ENCODE measurements at places on chromosomes 13 and 19.
A peak's percentile ranks its signal among the peaks of the same experiment; 100 is the strongest.

GRCh38 chr13:20291675-20292074 lies 59.6 kb upstream of the GJB6 start:
- DNase-seq, result no peak

DNA sequence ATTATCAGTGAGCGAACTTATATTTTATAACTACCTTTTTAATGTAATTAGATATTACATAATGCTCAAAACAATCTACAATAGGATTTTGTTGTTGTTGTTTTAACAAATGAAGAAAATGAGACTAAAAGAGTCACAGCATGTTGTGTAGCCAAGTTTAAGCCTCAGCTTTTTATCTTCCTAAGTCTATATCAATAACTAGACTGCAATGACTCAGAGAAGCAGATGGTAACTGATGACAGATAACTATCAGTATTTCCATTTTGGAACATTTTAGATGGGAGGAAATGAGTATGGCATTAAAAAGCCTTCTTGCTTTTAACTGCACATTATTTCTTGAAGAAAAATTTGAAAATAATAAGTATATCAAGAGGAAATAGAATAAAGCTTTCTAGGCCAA lies 825.2 kb downstream of the SLITRK1 start:
- DNase-seq, result peak; percentile 32

DNA sequence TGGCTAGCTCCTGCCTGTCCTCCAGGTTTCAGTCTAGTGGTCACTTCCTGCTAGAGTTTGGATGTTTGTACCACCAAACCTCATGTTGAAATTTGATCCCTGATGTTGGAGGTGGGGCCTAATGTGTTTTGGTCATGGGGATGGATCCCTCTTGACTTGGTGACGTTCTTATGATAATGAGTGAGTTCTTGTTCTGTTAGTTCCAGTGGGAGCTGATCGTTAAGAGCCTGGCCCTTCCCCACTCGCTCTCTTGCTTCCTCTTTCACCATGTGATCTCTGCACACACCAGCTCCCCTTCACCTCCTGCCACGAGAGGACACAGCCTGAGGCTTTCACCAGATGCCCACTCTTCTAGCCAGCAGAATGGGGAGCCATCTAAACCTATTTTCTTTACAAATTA lies 86.8 kb upstream of the SCEL start:
- DNase-seq, result peak; percentile 52

- peak; percentile 92 for DNase-seq
These were observed at the start of gene LATS2 for GRCh38 chr13:21061029-21061763. LATS2 (minus strand) TSS chr13:21061586; CDS start chr13:21046026, 15,560 bp downstream.

GRCh38 chr13:75715601-75716523 lies 79.7 kb downstream of the LMO7 start:
- no peak for DNase-seq

- DNase-seq, result no peak
These were observed 1.1 kb downstream of the VSTM2B start for GRCh38 chr19:29526730-29527499.

DNA sequence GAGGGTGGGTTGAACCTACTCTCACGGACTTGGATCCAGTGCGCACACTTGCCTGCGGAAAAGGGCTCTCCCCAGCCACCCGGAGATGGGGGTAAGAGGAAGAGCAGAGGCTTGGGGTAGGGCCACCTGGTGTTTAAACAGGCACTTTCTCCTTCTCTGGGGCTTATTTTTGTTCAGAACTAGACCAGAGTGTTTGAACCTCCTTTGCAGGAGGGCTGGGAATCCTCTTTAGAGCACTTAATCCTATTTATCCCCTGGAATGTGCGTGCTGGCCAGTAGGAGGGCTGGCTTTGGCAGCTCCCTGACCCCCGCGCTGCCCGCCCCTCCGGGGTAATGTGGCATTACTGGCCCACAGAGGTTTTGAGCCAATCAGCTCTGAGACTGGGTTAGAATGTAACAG lies 2.0 kb downstream of the RGS9BP start:
- no peak for DNase-seq

DNA sequence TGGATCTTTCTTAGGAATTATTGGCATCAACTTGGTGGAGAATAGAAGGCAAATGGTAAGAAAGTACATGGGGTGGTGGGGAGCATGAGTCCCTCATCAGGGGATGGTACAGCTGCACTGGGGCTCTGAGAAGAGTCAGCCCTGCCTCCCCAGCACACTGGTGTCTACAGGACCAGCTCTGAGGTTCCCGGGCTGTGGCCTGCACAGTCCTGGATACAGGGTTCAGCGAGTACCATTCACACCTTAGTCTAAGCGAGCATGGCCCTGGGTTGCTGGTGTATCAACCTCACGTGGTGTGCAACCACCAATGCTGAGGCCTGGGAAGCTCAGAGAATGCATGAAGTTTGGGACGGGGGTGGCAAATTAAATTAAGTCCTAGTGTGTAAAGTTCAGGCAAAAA lies 10.1 kb downstream of the TMEM255B start:
- no peak for DNase-seq

DNA sequence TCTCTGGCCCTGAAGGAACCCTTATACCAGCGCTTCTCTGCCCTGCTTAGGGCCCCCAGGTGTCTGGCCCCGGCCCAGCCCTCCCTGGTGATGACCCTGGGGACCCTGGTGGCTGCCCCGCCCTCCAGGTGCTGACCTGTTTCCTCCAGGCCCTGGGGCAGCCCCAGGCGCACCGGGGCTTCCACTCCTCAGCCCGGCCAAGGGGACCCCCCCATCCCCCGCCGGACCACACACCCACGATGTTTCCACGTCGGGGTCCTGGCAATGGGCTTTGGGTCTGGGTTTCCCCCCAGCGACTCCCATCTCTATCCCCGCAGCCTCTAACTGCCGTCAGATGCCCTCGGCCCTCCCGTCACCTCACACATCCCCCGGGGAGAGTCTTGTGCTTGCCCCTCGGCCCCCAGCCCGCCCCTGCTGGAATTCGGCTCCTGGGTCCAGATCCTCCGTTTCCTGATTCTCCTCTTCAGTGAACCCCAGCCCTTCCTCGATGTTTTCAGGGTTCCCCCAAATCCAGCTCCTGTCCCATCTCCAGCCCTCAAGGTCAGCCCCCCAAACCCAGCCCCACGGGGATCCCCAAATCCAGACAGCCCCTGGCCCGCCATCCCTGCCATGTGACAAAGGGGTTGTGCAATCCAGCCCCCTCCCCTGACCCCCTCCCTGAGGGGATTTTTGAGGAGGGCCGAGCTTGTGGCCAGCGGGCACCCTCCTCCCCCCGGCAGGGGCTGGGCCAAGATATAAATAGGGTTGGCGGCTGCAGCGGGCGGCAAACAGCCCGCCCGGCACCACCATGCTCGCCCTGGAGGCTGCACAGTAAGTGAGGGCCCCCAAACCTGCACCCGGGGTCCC lies at the start of gene SPIB:
Gene SPIB, plus strand, starts transcription at position 763 of the 846 bp plus-strand sequence. Its CDS starts 25 bp downstream, at position 788.
- DNase-seq, result no peak

GRCh38 chr13:30196025-30196424 lies 111.3 kb downstream of the KATNAL1 start:
- no peak for DNase-seq

DNA sequence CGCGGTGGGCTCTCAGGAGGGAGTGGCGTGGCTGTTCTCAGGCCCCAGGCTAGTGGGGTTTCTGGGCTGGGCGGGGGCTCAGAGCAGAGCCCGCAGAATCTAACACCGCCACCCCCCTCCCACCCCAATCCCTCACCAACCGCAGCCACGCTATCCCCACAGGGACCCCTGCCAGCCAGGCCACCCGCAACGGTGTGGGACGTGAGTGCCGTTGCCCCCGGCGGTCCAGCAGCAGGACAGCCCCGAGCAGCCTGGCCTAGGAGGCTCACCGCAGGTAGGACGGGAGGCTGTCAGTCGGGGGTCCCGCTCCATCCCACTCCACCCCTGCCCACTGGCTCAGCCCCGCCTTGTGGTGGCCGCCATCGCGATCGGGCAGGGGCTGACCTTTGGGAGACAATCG lies at the start of gene NTN5:
Gene NTN5, minus strand, starts transcription at position 24 of the 400 bp plus-strand sequence. CDS start 2,031 bp downstream, outside the sequence.
- no peak for DNase-seq

DNA sequence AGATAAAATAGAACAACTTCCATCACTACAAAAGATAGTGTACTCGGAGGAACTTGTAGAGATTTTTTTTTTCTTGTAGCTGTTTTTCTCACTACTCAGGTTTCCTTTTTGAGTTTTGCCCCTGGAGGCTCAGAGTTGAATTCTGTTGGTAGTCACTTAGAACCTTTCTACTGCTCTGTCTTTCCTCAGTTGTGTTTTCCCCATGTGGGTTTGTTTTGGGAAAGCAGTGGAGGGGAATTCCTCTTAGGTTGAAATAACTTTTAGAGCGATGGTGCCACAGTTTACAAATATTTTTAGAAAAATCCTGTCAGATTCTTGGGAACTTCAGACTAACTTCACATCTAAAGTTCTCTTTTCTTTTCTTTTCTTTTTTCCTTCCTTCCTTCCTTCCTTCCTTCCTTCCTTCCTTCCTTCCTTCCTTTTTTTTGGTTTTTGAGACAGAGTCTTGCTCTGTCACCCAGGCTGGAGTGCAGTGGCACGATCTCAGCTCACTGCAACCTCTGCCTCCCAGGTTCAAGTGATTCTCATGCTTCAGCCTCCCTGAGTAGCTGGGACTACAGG lies 65.8 kb downstream of the LRCH1 start:
- DNase-seq, result no peak

DNA sequence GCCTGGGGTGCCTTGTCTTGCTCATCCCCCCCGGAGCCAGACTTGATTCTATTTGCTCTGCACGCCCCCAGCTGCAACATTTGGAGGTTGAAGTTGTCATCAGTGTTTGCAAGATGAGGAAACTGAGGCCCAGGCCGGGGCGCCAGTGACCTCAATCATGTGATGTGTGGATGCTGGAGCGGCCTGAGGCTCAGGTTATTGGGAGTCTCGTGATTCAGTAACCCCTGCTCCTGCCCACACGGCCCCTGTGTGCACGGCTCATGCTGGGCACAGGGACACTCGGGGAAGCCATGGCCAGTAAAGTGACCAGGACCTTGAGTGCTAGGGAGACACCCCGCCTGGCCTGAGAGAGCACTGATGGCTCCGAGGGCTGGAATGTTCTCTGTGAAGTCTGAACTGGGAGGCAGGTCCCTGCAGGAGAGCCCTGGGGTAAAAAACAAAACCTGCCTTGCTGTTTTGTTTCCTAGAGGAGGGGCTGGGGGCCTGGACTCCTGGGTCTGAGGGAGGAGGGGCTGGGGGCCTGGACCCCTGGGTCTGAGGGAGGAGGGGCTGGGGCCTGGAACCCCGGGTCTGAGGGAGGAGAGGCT lies 1.9 kb downstream of the FGF21 start:
- DNase-seq, result no peak

DNA sequence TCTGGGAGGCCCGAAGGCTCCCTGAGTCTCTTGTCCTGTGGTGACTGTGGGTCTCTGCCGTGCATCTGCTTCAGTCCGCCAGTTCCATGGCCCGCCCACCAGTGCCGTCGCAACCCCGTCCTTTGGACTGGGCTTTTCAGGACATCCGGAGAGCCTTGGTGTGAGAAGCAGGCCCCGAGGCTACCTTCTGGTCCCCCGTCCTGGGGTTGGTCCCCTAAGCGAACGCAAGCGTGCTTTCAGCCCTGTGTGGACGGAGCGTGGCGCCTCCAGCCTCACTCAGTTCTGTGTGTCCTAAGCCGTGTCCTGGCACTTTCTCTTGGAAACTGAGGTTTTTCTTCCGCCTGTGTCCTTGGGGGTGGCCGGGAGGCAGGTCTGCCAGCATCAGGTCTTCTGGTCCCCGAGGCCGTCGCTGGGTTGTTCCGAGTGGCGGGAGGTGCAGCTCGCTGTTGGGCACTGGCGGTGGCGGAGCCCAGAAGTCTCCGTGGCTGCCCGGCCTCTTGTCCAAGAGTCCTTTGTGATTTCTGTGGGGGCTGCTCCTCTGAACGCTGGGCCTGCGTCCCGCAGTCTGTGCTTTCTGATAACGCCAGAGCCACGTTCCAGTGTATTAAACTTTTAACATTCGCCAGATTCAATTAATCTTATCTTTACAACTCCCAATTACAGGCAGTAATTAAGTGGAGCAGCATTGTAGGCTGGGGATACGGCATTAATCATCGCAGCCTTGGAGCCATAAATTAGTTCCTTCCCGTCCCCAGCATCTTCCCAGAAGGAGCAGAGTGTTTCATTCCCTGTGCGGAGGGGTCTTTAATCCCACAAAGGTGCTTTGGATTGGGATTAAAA lies 99.5 kb downstream of the KDM4B start:
- DNase-seq, result no peak

- DNase-seq, result peak; percentile 52
These were observed 54.5 kb downstream of the TSSK6 start for GRCh38 chr19:19460761-19461265.

GRCh38 chr13:39930544-39931444 lies 275.3 kb downstream of the COG6 start:
- no peak for DNase-seq

- no peak for DNase-seq
These were observed 43.2 kb upstream of the RANBP3 start for GRCh38 chr19:6020972-6021805.

- no peak for DNase-seq
These were observed 448.2 kb downstream of the KCTD12 start for GRCh38 chr13:76438050-76438449.

DNA sequence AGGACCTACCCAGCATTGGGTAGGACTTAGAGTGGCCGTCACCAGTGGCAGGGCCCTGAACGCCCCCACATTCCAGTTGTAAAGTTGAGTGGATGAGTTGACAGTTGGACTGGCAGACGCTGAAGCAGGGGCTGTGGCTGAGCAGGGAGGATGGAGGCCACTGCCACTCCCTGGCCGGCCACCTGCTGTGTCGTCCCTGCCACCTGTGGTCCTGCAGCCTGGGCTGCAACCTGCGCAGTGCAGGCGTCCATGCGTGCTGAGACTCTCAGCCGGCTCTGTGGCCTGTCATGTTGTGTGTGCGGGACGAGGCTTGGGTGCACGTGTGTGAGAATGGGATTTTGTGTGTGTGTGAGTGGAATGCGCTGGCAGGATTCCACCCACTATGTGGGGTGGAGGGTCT lies 80.8 kb downstream of the SCGB2B2 start:
- DNase-seq, result no peak

- peak; percentile 86 for DNase-seq
These were observed at the start of gene ZNF793 for GRCh38 chr19:37506387-37507166. ZNF793 (plus strand) TSS chr19:37506939; CDS start chr19:37523440, 16,501 bp downstream.

- DNase-seq, result no peak
These were observed 111.4 kb upstream of the SLC7A1 start for GRCh38 chr13:29706923-29707322.

Data from Ammon's horn (tissue), 1 donor.